ENCODE measurements at places on chromosomes 4 and X.

DNA sequence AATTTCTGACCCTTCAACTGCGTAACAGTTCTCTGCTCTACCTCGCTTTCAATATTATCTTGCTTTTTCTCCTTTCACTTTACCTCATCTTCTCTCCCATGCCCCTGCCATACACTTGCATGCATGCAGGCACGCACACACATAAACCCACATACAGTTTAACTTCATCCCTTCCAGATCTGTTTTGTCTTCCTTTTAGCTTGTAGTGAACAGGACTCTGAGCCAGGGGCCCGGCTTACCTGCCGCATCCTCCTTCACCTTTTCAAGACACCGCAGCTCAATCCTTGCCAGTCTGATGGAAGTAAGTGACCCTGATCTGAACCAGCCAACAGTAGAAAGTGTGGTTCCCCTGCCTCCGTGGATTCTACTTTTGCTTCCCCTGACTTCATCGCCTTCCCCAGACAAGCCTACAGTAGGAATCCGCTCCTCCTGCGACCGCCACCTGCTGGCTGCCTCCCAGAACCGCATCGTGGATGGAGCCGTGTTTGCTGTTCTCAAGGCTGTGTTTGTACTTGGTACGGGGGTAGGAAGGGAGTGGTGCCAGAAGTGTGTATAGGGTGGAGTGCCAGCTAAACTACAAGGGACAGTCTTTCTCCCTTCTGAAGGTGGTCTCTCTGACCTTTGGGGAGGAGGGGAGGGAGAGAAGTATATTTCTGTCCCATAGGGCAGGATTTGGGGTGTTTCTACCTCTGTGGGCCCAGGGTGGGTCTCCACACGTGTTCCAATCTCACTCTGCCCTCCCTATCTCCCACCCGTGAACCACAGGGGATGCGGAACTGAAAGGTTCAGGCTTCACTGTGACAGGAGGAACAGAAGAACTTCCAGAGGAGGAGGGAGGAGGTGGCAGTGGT, 10.7 kb downstream of the MED12 start:
- peak; percentile 64 for DNase-seq

DNA sequence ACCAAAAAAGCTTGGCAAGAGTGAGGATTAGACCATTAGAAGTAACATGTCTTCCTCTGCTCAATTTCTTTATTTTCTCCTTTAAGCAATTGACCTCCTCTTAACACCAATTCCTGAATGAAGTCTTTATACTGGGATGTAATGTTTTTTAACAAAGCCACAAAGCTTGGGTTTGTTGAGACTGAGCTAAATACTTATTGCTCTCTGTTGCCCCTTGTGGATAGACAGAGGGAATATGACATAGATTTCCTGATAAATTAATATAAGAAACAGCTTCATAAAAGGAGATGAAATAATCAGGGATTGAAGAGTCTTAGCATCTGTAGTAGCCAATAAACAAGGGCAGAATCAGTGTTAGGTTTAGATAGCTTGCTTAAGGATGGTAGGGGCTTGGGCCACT, 57.6 kb downstream of the CCDC160 start:
- DNase-seq = no peak

GRCh38 chr4:1043651-1044468, 32.4 kb downstream of the FGFRL1 start:
- no peak for DNase-seq

DNA sequence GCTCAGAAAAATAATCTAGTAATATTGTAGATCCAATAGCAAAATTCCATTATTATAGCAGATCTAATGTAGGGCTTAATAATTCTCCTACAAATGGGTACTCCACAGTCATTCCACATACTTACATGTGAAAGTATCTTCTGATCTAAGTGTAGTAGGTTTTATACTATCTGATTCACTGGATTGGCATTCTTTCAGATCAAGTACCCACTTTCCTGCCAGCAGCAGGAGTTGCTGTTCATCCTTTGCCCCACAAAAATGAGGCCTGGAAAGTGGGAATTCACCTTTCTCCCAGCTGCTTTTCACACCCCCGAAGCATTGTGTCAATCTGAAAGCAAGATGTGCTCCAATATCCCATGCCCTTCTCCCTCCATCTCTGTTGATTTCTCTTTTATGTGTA, 77.1 kb upstream of the RXFP1 start:
- DNase-seq = no peak

DNA sequence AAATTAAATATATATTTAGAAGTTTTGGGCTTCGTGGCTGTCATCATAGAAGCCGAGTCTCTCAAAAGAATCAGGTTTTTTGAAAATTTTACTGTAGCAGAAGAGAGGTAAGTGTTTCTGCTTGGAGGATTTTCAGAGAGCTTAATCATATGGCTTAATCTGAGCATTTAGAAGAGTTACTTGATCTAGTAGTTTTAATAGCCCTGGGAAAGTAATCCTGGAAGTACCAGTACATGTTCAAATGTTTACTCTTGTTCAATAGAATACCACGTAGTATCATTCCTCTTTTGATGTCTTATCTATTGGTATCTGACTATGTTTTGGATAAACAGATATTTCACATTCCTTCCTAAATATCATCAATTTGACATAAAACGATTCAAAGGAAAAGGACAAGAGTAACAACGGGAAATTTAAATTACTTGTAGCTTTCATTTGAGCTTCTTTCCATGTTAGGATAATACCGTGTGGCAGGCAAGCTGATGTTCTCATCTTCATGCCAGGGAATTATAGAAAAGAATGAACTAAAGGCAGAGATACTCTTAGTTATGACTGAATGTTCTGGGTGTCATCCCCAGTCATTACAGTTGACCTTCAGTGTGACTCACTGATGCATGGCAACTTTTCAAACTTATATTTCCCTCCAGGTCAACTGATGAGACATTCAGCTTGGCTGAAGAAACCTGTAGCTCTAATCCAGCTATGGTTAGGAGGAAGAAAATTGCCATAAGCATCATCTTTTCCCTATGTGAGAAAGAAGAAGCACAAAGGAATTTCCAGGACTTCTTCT, 89.8 kb downstream of the FNIP2 start:
- no peak for DNase-seq

Data from activated naive CD4-positive, alpha-beta T cell (primary cell).